ENCODE measurements at places on chromosomes 7 and 10.

DNA sequence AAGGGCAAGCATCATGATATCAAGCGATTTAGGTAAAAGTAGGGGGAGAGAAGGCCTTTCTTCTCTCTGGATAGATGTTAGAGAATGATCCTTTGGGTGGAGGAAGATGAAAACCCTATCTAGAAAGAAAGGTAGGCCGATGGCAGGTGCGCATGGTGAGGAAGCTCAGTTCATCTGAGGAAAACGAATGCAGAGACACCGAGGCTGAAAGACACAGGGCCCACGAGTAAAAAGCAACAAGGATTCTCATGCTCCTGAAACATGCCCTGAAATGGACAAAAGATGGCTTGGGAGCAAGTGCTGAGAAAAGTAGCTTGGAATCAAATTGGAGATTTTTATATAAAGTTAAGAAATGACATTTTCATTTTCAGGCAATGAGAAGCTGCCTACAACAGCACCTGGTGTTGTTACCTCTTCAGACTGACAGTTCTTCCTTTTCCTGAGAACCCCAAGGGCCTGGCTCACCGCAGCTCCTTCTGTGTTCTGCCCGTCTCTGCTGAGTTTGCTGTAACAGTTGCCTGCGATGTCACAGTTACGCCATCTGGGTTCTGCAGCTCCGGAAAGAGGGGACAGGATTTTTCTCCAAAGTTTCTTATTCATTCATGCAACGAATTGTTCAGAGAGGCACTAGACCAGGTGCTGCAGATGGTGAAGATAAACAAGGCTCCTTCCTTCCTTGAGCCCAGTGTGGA, 402.0 kb upstream of the KLF6 start:
- DNase-seq = no peak

DNA sequence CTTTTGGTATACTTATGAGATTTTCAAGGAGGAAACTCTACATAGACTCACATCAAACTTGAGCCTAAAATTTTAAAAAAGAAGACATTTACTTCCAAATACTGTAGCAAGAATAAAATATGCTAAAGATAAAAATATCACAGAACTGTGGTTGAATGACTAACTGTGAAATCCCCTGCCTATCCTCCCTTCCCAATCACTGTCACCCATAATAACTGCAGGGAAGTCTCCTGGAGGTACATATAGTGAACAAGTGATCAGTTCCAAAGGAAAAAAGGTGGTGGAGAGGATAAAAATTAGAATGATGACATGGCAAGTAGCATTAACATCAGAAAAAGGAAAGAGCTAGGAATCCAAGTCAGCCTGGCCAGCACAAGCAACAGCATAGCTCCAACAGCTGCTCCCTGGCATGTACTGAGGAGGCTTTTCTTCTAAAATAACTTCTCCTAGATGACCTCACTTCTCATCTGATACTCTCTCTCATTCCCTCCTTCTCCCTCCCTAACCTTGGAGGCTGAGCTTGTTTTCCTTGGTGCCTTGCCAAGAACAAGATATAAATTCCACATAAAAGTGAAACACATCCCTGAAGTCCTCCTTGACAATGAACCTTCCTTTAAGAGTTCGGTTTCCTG, 124.0 kb downstream of the IQUB start:
- DNase-seq = no peak

DNA sequence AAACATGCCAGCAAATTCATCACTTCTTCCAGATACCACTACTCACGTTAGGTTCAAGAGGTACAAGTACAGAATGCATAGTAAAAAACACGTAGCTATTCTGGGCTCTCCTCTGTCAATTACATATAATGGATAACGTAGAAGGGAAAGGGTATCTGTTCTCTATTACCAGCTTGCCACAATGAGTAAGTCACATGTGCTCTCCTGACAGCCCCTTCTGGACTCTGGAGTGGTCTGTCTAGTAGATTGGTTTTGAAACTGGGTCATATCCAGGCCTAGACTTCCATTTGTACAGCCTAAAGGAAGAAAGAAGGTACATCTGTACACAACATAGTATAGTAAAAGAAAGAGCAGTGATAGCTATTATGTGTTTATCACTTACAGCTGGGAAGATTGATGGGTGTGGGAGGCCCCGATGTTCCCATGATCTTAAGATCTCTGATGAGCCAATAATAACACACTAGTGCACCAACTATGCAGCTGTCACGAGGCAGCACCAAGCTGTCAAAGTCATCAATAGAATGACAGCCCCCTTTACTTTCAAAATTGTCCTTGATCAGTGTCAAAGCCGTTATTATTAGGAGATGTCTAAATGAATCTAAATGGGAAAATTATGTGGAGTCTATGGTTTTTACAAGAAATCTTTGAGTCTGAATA, 161.9 kb upstream of the AGK start:
- DNase-seq = no peak

DNA sequence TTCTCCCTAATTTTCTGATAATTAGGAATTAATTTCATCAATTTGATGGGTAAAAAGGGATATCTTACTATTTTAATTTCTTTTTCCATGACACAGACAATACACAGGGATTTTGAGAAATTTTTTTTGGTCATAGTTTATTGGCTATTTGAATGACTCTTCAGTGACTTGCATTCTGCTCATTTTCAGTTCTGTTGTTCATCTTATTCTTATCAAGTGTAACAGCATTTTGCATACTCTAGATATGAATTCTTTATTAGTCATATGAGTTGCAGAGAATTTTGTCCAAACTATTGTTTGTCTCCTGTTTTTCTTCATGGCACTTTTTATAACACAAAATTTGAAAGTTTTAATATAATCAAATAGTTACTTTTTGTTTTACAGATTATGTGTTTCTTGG, 41.7 kb downstream of the MKLN1 start:
- no peak for DNase-seq

- DNase-seq = no peak
These were observed 42.8 kb downstream of the WNT2 start for GRCh38 chr7:117279931-117280557.

DNA sequence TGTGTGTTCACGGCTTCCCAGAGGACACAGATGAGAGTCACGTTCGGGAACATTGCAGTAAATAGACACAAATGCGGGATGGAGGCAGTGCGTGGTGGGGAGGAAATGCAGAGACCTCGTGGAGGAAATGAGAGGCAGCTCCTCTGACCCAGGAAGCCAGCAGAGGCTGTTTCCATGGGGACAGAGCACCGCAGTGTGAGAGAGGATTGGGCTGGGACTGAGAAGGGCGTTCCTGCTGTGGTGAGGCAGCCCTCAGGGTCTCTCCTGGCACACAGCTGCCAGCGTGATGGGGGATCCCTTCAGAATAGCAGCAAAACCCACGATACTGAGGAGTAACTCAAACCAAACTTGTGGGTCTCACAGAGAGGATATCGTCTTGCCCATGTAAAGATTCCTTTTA, 21.7 kb upstream of the BHLHA15 start:
- no peak for DNase-seq

GRCh38 chr7:159238541-159238940, 93.9 kb upstream of the VIPR2 start:
- no peak for DNase-seq

GRCh38 chr10:3476640-3477448, 304.3 kb upstream of the PITRM1 start:
- DNase-seq = no peak

DNA sequence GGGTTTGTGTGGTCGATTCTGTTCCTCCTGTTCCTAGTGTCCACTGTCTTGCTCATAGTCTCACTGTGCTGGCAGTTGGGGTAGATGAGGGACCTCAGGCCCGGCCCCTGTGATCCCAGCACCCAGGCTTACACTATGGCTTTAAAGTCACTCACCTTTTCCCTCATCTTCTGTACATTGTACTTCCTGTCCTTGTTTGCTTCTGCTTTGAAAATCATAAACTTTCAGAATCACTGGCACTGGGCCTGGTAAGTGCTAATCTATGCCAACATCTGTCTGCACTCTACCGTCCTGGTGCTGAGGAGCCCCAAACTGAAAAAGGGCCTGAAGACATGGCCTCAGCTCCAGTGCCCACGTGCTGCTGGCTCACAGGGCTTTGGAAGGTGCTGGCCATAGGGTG, 5.7 kb upstream of the TAS2R60 start:
- peak; percentile 22 for DNase-seq

DNA sequence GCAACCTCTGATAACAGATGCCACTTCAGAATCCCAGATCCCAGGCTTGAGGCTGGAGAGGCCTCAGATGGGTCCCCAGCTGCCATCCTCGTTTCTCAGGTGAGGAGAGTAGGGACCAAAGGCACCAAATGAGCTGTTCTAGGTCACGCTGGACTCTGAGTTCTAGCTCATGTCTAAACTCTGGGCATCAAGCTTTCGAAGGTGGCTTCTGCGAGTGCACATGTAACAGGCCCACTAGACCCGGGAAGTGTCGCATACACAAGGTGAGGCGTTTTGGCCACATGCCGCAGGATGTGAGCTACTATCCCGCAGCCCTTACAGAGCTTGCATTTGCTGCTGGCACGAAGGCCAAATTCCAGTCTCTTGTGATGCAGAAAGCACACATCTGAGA, 355.1 kb upstream of the SHH start:
- no peak for DNase-seq

- DNase-seq = no peak
These were observed 71.1 kb upstream of the INSYN2A start for GRCh38 chr10:127267442-127267841.

DNA sequence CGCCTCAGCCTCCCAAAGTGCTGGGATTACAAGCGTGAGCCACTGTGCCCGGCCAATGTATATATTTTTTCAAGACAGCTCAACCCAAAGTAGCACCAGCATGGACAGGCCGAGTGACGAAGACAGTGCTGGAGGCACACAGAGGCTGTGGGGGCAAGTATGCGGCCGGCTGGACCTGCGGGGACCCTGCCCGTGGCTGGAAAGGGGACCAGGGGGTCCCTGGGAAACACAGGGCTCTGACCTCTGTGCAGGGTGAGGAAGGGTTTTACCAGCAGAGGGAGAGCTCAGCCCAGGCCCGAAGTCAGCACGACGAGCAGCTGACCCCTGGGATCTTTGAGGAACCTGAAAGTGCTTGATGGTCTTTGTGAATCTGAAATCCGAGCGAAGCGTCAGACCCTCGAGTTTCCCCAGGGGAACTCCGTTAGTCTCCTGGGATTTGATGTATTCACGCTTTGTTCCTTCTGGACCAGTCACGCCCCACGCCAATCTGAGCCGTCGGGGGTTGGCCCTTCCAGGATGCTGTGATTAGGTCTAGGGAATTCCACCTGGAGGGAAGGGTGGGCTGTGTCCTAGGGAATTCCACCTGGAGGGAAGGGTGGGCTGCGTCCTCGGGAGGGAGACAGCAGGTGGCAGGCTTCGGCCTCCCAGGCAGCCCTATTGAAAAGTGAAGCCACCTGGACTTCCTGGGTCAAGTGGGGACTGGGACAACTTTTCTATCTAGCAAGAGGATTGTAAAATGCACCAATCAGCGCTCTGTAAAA, 10.9 kb upstream of the ZFAND2A start:
- DNase-seq = no peak

- peak; percentile 24 for DNase-seq
These were observed 106.7 kb downstream of the GPR26 start for GRCh38 chr10:123772645-123773508.

DNA sequence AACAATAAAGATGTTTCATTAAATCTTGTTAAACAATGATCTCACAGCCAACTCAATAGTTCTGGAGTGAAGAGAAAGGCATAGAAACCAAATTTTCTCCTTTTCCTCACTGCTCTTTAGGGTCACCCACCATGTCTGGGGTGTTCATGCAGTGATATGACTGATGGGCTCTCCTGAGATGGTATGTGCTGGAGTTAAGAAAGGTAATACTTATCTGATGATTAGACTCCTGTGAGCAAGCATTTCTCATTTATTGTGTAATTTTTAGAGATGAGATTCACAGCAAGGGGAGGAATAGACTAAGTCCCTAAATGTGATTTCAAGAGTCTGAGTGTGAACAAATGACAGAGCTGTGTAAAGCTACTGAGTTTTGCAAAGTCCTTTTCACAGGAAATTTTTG, 1361.3 kb upstream of the CELF2 start:
- no peak for DNase-seq

DNA sequence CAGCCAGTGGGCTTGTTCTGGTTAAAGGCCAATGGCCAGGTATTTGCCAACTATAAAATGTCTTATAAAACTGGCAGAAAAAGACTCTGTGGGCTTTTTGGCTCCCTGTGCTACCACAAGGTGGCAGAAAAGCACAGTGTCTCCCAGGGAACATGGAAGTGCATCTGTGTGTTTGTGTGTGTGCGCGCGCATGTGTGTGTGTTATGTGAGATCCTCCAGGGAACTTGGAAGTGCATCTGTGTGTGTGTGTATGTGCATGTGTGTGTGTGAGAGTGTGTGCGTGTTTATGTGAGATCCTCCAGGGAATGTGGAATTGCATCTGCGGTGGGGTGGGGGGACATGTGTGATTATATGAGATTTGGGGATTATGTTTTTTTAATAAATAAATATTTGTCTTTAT, 30.2 kb upstream of the ABI1 start:
- peak; percentile 66 for DNase-seq

GRCh38 chr7:34823650-34824258, 165.7 kb downstream of the NPSR1 start:
- peak; percentile 68 for DNase-seq

DNA sequence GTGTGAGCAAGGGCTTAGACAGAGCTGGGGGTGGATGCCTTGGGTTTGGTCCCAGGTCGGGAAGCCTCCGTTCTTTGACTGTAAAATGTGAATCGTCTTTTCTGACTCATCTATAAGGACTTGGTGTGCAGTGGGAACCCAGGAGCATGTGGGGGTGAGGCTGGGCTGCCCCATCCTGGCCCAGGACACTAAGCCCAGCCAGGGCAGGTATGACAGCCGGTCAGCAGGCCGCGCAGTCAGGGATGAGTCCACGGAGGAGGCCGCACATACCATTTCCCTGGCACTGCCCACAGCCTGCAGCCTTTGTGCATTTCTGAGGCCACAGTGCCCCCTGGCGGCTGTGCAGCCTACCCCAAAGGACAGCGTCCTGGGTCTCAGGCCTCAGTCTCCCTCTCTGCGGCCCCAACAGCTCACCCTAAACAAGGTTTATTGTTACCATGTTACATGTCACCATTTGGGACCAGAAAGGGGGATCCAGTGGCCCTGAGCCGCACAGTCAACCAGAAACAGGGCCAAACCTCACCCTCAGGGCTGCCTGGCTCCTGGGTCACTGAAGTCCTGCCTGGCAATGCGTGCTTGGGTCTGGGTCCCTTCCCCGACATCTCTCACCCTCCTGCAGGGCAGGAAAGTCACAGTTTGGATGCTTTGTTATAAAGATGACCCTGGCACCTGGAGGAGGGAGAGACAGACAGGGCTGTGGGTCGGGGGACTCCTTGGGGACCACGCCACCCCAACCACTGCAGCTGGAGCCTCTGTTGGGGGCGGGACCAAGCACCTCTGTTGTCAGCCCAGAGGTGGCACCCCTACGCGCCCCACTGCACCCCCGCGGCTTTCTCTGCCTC, 14.4 kb upstream of the SH2B2 start:
- DNase-seq = peak; percentile 80

- DNase-seq = no peak
These were observed 1.2 kb downstream of the PPP1R9A start for GRCh38 chr7:94908323-94909178.

- DNase-seq = no peak
These were observed 18.3 kb upstream of the NKX6-2 start for GRCh38 chr10:132804287-132804686.

DNA sequence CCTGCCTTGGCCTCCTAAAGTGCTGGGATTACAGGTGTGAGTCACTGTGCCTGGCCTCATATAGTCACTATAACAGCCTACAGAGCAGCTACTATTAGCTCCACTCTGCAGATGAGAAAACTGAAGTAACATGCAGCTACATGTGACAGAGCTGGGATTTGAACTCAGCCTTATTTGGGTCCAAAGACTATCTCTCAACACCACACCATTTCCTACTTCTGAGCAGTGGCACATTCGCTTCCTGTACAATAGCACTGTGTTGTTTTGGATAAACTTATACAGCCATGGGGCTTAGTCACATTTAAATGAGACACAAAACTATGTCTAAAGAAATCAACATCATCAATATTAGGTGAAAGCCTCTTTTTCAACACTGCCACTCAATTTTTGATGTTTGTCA, 69.8 kb upstream of the DNAJB12 start:
- no peak for DNase-seq
